ENCODE measurements at places on chromosomes 2 and 18.

DNA sequence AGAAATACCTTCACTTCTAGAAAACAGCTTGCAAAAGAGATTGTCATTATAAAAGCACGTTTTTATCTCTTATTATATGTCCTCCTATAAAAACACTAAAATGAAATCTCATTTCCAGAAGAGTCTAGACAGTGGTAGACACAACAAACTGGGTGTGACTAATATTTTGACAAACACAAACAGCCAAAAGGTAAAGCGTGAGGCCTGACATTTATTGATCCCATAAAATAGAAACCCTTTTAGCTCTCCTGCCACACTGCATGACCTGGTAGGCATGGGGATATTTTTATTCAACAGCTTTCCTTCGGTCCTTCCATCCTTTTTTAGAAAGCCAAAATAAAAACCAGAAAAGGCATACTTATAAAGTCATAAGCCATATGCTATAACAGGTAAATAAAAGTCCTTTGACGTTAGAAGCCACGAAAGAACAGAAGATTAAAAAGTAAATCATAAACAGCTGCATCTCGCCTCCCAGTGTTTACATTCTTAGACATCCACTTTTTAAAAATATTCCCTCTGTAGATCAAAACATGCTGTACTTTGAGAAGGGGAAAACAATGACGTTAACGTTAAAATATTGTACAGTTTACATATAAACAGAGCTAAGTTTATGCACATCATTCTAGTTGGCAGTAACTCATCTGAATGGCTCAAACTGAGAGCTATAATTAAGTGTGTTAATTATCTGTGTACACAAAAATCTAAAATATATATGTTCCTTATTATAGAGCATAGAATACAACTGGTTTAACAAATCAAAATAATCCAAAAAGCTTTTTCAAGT, 44.6 kb downstream of the IRS1 start:
- DNase-seq, result no peak

GRCh38 chr2:143481733-143482132, 352.5 kb downstream of the ARHGAP15 start:
- DNase-seq, result no peak

DNA sequence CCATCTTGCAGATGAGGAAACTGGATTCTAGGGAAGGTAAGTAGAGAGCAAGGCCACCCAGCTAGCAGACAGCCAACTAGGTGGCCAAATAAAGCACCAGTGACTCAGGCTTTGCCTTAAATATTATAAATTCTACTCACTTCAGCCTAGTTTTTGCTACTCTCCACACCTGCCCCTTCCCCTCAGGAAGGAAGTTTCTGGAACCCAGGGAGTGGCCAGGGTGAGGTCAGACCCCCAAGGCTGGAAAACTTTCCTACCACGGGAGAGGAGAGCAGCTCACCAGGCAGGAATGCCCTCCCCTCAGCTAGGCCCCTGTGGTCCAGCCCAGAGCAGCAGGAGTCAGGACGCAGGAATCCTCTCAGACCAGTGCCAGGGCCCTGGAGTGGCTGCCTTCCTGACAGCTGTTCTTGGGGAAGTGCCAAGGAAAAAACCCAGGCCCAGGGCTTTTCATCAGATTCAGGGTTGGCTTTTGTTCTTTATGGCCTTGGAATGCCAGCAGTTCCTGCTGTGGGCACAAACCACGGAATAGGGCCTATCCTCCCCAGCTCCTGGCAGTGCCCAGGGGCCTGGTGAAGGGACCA, 5.1 kb upstream of the PAX8 start:
- peak; percentile 98 for DNase-seq

DNA sequence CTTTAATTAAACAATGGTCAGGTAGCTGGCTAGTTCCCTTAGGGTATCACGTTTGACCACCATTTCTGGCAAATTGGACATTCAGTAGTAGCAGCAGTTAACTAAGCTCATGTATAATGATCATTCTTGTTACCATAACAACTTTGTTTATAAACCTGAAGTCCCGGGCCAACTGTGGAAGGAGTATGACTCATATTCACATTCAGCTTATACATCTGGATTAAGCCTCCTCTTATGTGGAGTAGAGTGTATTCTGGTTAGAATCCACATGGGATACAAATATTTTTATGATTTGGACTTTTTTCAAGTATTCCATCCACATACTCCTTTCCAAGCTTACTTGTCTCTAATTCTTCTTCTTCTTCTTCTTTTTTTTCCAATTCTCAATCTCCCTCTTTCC, 70.3 kb upstream of the ZSWIM2 start:
- peak; percentile 83 for DNase-seq

- peak; percentile 43 for DNase-seq
Measured at GRCh38 chr2:222792001-222792611, 68.7 kb upstream of the ACSL3 start.

DNA sequence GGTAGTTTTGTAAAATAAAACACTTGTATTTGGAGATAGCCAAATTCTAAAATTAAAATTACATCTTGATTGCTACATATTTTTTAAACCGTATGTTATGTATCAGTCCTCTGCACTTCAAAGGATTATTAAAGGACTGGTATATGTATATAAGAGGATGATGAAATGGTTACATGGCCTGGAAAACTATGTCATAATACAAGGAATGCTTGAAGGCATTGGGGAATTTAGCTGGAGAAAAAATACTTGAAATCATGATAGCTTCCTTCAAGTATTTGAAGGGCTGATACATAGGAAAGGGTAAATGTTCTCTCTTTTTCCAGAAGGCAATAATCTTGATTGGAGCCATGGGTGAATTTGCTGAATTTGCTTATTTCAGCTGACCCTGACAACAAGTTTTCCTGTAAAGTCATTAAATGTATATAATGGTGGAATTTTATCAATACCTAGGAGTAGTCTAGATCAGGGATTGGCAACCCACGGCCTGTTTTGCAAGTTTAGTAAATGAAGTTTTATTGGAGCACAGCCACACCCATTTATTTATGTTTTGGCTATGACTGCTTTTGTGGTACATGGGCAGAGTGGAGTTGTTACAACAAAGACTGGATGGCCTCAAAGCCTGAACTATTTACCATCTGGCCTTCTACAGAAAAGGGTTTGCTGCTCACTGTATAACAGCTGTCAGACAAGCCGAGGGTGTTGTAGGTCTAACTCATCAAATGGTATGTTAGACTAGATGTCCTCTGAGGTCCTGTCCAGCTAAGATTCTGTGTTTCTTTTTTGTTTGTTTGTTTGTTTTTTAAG, 34.4 kb downstream of the ACYP2 start:
- DNase-seq, result peak; percentile 34

DNA sequence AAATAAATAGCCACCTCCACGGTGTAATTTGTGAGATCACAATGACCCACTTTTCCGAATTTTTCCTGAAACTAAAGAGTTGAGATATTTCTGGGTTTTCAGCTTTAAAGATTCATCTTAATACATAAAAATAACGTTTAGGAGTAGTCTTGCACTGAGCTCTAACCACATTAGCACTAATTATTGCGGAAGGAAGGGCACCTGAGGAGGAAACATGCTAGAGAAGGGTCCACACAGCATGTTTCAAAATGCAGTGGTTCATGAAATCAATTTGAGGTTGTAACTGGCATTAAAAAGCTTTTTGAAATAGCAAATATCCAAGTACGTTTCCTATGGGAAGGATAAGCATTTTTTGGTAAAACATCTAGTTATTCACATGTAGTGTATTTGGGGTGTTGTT, 8.4 kb downstream of the INPP4A start:
- DNase-seq, result no peak

GRCh38 chr2:172387361-172387760, 40.0 kb upstream of the ITGA6 start:
- no peak for DNase-seq

- no peak for DNase-seq
Measured at GRCh38 chr2:157228946-157229345, 28.6 kb upstream of the GALNT5 start.

DNA sequence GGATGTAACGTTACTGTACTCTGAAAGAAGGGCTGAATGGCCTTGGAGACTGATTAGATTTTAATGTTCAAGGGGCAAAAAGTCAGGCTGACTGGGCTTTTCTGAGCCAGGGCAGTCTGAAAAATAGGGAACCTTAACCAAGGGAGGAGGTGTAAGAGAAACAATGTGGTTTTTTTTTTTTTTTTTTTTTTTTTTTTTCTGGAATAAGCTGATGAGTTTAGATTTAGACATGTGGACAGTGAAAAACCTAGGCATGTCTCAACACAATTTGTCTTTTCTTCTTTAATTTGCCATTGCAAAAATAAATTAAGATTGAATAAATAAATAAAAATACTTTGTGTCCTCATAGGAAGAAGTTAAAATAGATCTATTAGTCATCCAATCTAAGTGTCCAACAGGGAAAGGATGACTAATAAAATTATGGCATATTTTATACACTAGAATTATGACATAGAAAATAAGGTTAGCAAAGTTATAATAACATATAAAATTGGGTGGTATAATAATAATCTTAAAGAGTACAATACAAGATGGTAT, 237.6 kb upstream of the TRIB2 start:
- DNase-seq, result peak; percentile 44

- peak; percentile 4 for DNase-seq
Measured at GRCh38 chr2:211836409-211836808, 702.2 kb downstream of the ERBB4 start.

DNA sequence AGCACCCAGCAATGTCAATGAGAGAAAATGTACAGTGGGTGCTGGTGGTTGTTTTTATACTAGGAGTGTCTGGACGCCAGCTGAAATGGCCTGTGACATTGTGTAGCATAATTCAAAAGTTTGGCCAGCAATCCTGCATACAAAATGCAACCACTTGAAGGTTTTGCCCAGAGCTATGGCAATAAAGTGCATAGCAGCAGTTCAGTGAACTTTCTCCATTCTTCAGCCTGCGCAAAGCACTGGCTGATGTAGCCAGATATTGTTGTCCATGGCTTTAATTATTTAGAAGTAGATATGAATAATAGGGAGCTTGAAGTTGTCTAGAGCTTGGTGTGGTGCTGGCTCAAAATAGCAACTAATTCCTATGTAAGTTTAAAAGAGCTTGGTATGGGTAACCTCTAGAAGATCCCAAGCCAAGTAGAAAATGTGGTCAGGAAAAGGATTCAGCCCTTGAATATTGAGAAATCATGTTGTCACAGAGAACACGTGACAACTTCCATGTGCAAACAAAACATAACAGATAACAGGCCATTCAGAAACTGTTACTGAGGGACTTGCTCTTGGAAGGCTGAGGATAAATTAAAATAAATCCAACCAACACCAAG, 33.3 kb upstream of the PGAP1 start:
- no peak for DNase-seq

DNA sequence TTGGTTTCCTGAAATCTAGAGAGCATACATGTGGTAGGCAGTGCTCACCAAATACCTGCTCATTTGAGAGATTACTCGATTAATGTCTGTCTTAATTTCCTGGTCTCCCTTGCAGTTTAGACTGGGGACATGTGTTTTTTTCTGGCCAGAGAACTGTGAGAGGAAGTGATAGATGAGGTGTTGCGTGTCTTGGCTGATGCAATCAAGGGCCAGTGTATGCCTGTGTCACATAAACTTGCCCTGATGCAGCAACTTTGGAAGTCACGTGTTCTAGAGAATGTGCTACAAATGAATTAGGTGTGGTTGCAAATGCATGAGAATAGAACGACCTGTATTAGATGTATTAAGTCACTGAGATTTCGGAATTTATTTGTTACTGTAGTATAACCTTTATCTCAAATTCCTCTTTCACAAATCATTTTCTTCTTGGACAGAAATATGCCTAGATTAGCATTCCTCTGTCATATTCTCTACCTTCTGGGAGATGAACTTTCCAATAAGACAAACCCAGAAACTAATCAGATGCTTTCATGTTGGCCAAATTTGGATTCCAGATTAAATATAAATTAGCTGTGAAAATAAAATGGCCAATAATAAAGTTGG, 9.9 kb upstream of the IL1A start:
- DNase-seq, result peak; percentile 36

DNA sequence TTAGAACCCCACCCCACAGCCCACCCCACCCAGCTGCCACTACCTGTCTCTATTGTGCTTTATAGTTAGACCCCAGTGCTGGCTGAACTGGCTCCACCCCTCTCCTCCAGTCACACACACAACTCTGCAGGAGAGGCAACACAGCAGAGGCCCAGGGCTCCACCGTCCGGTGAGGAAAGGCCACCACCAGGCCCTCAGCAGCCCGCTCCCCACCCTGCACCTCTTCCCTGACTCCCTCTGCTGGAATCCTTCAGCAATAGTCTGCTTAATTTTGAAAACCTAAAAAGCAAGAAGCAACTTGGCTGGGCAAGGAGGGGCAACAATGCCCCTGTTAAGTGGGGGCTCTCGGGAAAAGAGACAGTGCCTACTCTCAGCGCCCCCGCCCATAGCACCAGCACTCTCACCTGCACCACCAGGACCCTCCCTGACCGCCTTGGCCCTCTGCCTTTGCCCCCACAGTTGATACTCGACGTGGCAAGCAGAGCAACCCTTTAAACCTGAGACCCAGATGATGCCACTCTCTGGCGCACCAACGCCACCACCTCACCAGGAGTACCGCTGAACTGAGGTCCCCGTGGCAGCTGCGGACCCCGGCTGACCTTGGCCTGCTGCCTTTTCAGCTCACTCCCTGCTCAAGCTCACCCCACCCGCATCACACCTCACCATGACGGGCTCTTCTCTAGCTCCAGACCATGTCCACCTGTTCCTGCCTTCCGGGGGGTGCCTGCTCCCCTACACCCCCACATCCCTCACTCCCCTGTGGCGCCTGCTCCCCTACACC, 45.7 kb downstream of the NDUFA10 start:
- DNase-seq, result no peak

DNA sequence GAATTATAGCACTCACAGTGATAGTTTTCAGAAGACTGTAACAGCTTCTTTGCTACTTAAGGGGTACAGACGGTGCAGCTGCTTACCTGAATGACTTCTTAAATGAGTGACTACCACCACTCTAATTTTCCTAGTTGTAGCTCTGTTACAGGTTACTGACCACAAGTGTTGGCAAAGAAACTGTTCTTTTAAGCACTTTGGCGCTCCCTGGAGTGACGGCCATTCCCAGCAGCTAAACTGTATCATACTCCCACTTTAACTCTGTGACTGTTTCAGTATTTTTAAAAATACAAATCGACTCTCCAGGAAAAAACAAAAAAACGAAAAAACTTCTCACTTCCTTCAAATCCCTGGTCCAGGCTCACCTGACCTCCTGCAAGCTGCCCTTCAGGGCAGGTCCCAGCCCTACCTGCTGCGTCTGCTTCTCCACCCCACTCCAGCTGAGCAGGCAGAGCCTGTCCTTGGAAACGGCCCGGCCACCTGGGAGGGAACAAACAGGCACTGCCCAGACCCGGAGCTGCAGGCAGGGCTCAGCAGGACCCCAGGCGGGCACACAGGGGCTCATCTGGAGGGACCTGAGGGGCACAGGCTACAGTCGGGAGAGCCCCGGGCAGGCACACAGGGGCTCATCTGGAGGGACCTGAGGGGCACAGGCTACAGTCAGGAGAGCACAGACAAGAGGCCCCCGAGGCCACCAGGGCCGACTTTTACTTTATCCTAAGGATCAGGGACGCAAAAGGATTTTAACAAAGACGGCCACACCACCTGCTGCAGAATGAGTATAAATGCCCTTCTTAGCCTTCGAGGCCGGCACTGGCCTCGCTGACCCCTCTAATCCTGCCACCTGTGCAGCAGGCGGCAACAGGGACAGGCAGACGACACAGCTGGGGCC, 24.5 kb downstream of the SLC66A2 start:
- DNase-seq, result no peak

All from LHCN-M2 (cell line).